ENCODE measurements at places on chromosomes 6 and 20.

- no peak for DNase-seq
Measured at GRCh38 chr6:147131532-147132128, 72.6 kb upstream of the STXBP5 start.

- no peak for DNase-seq
Measured at GRCh38 chr6:110799189-110799588, 16.1 kb downstream of the CDK19 start.

GRCh38 chr20:40657526-40657925 is 31.5 kb downstream of the MAFB start:
- no peak for DNase-seq

DNA sequence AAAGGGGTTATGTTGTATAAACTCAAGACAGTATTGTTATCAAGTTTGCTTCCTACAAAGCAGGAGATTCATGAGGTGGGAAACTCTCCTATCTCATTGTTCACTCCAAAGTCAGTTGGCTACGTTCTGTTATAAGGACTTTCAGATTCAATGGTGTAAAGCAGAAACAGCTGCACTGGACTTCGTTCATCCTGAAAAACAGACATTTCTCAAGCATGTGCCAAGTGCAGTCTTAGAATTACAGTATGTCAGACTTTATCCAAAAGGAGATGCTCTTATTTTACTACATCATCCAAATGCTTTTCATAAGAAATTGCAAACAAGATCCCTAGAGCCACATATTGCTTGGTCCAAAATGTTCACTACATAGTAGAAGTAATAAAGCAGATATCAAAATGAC is 14.9 kb downstream of the COL21A1 start:
- no peak for DNase-seq

DNA sequence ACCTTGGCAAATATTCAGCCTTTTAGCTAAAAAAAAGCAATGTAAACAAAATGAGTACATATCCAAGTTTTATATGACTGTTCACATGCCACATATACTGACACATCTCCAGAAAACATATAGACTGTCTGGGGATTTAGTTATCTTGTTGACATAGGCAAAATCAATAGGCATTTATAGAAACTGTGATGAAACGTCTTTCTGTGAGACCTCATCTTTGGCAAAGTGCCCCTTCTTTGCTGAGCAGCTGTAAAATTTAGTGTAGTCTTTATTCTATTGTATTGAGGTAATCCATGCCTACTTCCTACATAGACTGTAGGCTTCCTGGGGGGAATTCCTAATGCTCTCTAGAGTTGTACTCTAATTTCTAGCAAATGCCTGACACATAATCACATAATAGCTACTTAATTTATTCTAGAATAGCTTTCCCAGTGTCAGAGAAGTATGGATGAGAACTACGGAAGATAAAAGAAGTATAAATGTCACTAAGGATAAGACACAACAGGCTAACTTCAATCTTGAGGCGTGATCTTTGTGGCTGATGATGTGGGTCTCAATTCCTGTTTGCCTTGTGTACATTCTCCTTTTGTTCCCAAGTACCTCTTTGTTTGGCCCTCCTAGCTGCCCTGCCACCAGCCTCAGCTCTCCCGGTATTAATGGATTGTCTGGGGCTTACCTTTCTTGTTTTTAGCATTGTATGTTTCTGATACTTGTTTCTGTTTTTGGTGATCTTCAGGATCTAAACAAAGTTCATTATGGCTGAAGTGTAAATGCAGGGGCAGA is 30.6 kb downstream of the PTCHD4 start:
- DNase-seq, result no peak

- DNase-seq, result no peak
Measured at GRCh38 chr20:7974785-7975435, 34.7 kb upstream of the HAO1 start.

- DNase-seq, result no peak
Measured at GRCh38 chr20:39851459-39851858, 837.6 kb downstream of the MAFB start.

DNA sequence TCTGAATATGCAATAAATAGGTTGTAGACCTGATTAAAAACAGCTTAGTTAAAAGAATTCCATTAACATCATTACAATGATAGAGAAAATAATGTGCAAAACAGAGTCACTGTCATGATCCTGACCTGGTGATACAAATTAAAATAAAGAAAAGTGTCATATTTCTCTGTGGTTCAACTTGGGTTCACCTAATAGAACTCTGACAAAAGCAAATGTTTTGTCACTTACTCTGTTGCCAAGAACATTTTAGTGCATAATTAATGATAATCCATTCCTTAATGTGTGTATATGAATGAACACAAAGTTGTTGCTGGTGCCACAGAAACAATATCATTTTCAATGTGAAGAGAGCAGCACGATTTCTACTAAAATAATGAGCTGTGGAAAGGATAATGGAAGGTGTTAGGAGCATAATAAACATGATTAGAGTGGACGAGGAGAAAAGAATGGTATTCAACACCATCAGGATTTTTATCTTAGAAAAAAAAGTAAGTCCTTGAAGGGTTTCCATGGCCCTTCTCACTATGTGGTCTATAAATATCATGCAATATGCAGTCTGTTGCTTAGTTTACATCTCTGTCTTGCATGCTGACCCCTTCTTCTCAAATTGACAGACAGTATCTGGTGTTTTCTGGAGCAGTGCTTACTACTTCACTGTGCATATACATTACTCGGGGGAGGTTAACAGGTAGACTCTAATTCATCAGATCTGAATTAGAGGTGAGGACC is 656.6 kb upstream of the MMS22L start:
- no peak for DNase-seq

GRCh38 chr6:10555625-10556309 is 34.6 kb downstream of the GCNT2 start:
- DNase-seq, result no peak

- no peak for DNase-seq
Measured at GRCh38 chr6:80179695-80180094, 73.2 kb downstream of the BCKDHB start.

DNA sequence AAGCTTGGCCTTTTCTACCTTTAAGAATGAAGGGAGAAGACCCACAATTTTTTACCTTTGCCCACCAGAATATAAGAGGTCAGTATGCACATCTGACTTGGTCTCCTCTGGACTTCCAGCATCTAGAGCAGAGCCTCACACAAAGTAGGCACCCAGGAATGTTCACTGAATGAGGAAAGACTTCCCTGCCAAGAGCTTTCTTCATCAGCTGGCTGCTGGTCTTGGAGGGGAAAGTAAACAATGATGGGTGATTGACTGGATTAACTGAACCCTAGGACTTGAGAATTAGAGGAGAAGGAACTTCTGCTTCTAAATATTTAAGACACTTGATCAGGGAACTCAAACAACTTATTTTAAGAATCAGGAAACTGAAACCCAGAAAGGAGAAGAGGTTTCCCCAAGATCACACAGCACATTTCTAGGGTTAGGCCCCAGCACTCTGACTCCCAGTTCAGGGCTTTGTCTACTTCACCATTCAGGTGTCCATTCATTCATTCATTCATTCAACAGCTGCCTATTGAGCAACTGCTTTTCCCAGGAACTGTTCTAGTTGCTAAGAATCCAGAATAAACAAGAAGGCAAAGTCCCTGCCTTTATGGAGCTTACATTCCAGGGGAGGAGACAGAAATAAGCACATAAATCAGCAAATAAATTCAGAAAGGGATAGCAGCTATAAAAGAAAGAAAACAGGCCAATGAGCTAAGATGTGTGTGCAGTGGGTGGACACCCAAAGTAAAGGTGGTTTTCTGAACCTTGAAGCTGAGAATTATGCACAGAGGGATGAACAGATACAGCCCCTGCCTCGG is 216.9 kb upstream of the LRFN2 start:
- no peak for DNase-seq

DNA sequence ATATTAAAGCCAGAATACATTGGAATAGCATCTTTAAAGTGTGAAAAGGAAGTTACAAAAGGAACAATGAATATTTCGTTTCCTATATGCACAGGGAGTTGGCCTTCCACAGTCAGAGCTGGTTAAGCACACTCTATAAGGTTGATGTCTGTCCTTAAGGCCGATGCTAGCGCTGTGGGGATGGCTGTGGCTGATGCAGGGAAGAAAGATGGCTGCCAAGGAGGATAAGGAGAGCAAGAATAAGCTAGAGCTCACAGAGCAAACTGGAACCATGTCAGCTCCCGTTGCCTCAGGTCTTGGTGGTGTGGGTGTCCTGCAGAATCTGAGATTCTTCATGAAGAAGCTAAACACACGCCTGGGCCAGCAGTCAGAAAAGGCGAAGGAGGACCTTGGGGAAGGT is 20.8 kb upstream of the STX11 start:
- DNase-seq, result no peak

DNA sequence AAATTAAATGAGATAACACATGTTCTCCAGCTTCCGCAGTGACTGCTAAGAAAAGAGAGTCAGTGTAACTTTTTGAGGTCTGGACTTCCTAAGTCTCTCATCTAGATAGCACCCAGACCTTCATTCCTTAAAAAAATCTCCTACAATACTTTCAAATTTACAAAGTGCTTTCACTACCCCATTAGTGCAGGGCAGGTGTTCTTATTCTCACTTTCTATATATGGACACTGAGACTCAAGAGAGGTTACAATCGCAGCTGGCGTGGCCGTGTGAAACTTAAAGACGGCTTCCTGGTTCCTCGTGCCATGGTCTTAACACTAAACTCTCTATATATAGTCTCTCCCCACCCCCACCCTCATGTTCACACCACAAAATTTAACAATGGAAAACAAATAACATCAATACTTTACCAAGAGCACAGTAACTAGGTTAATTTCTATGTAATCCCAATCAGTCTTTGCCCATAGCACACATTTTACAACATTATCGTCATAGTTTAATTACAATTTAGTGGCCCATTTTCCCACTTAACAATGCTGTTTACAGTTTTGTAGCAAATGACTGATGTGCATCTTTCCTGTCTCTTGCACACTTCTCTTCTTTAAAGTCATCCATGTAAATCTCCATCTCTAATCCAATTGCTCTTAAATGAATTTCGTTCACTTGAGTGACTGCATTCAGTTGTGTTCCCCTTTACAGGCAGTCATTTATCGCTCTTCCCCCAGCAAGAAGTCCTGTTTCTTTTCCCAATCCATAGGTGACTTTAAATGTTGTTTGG is 78.8 kb upstream of the ARID1B start:
- DNase-seq, result no peak

DNA sequence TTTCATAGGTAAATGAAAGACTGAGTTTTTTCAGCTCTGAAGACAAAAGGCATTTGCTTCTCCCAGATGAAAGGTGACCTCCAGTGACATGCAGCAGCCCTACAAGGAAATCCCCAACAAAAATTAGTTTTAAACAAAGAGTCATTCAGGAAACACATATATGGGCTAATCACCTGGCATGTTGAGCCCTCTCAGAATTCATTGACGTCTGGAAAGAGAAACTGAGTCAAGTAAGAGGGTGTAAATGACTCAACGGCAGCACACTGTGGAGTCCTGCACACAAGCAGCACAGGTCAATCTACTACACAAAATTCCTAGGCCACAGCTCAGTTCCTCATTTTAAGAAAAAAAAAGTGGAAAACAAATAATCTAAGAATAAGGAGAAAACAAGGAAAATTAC is 592.3 kb downstream of the EPHA7 start:
- no peak for DNase-seq

DNA sequence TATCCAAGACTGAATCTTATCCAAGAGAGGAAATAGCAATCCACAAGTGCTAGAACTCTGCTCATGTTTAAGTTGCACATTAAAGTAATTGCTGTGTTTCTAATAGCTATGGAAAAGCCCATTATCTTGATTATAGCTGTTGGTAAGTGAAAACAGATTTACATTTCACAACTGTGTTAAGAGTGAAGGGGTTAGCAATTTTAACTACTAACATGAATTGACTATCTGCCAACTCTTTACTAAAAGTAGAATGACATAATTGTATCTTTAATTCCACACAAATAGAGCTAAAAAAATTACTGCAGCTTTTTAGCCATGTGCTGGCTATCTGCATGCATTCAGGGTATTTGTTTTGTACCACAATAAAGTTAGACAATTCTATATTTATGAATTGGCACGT is 277.9 kb upstream of the IRAK1BP1 start:
- no peak for DNase-seq

DNA sequence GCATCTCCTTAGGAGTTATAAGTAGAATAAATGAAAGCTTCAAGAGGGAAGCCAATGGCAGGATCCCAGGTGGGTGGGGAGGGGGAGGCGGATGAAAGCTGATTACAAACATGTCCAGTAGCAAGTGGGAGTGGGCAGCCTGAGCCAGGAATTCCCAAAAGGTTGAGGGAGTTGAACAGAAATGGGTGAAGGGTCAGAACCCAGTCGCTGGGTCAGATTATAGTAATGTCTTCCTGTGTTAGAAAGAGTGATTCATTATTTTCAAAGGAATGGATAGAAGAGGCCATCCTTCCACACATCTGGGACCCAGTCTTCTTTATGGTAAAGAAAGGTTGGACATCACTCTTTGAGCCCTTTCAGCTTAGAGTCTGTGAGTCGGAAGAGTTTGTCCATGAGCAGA is 41.0 kb upstream of the FAM50B start:
- no peak for DNase-seq

DNA sequence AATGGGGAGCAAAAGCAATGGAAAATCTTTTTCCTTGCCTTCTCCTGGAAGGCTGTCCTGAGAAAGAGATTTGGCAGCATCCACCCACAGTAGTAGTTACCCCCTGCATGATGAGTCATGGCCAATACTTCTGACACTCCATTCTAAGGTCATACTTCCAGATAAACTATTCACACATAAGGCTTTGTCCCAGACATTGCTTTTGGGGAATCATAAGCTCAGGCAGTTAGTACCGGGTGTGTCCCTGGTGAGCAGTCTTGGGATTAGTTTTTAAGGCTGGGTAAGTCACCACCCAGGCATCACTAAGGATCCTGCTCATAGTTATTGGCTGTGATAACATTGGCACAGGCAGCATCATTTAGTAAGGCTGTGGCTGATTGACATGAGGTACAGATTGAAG is 160.6 kb upstream of the GGTLC1 start:
- no peak for DNase-seq

- no peak for DNase-seq
Measured at GRCh38 chr6:134249759-134250602, 67.9 kb downstream of the SGK1 start.

DNA sequence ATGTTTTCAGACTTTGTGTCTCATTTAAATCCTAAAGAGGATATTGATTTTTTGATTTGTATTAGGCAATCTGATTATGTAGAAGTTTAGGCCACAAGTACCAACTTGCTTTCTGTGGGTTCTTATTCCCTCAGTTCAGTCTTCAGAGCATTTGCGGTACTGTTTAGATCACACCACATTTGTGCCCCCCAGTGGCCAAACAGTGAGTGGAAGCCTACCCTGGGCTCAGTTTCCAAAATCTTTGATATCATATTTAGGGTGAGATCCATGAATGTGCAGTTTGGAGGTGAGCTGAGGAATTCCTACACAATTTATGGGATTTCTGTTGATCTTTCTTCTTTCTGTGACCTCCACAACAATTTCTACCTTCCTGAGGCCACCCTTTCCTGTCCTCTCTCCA is 92.3 kb upstream of the FUT9 start:
- DNase-seq, result no peak

- no peak for DNase-seq
Measured at GRCh38 chr6:100268326-100268725, 196.4 kb downstream of the SIM1 start.

- DNase-seq, result no peak
Measured at GRCh38 chr6:156789081-156789943, 12.1 kb downstream of the ARID1B start.

Measured in stimulated activated naive CD4-positive, alpha-beta T cell treated with Interleukin-2 at 50 U/mL for 16 hours (primary cell).